ENCODE measurements at places on chromosomes 11 and 22.

- DNase-seq = no peak
Observed at GRCh38 chr11:65502274-65502554, 3.4 kb downstream of the MALAT1 start.

DNA sequence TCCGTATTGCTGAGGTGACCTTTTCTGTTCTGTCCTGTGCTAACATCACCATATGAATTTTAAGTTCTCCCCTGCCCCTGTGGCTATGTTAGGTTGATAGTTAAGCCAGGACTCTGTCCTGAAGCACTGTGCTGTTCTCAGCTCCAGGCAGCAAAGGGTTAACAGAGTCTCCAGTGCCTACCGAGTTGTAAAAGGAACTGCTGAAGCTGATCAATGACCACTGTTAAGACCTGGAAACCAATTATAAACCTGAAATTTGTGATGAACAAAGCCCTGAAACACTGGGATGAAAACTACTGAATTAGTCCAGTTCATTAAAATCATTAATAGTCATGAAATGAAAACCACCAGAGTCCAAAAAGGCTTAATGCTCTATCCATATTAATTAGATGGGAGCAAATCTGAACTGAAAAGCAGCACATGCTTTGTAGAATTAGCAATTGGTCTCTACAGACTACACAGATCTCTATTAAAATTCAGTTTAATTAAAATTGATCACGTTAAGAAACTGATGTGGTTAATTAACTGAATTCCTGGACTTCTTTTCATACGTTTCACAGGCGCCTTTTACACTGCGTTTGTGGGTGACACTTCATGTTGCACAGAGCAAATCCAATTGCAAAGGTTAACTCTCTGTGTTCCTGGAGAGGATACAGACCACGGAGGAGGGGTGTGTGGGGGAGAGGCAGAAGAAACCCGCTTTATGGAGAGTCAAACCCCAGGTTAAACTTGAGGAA is 188.5 kb upstream of the MPPED2 start:
- DNase-seq = no peak

- DNase-seq = no peak
Observed at GRCh38 chr11:102117472-102118113, 7.3 kb downstream of the YAP1 start.

- no peak for DNase-seq
Observed at GRCh38 chr11:70303070-70303469, 32.6 kb downstream of the PPFIA1 start.

DNA sequence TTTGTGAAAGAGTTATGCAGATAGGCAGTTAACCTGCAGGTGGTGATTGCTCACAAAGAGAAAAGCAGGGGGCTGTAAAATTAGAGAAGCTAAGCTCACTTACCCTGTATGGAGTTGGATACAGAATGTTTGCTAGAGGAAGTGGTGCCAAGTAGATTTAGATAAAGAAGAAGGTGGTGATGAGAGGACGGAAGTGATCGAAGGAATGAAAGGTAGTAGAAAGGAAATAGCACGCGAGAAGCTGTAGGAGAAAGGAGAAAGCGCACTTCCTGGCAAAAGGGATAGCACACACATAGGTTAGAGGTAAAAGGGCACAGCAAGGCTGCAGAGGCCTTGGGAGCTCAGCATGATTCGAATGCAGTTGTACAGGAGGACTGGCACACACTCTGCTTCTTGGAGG is 87.3 kb upstream of the CTSC start:
- DNase-seq = no peak

GRCh38 chr11:129723761-129724162 is 91.9 kb upstream of the TMEM45B start:
- DNase-seq = no peak

GRCh38 chr11:111922803-111923202 is 4.1 kb downstream of the C11orf52 start:
- DNase-seq = no peak

DNA sequence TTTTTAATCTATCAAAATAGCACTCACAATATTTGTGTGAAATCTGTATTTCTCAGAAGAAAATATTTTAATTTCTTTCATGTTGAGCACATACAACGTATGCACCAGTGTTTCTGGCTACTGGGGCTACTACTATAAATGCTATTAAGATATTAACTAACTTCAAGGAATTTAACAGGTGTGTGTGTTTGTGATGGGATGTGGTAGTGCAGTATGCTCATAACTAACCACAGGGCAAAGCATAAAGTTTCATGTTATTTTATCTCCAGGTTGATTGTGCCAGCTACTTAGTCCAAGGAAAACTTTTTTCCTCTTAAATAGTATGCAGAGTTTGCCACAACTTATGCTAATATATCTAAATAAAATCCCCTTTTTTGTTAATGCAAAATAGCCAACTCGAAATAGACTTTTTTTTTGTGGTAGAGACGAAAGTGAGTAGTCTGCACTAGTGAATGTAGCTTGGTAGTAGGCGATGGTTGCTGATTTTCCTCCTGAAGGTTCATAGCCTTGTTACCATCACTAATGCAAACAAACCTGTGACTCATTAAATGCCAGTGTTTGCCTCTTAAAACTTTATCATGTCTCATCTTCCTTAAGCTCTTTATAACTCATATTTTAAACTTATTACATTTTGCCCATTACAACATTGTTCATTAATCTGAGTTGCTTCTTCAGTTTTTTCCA is 565.5 kb upstream of the ANO3 start:
- no peak for DNase-seq

DNA sequence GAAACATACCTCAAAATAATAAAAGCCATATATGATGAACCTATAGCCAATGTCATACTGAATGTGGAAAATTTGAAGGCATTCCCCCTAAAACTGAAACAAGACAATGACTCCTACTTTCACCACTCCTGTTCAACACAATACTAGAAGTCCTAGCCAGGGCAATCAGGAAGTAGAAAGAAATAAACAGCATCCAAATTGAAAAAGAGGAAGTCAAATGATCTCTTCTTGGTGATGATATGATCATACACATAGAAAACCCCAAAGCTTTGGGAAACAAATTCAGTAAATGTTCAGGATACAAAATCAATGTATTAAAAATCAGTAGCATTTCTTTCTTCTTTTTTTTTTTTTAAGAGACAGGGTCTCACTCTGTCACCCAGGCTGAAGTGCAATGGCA is 109.9 kb downstream of the DLG2 start:
- DNase-seq = no peak

DNA sequence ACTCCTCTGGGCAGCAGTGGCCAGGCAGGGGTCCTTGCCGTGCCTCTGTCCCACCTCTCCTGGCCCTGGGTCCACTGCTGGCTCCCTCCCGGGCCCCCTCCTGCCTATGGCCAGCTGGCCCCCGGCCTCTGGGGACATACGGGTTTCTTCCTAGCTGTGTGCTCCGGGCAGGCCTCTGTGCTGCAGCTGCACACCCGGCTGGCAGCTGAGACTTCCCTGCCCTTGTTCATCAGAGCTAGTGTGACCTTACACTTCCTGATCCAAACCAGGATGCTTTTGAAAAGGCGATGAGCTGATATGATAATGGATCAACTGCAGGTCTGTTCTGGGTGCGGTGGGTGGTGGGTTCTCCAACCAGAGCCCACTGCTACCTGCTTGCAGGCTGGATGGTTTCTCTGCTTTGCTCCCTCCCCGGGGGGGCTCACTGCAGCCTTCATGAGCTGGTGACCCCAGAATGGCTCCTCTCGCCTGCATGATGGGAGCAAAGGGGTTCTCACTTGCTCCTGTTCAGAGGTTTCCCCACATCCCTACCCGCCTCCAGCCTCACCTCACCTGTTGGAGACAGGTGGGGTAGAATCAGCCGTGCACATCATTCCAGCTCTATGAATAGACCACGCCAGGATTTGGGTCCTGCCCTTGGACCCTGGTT is 13.3 kb downstream of the B3GAT1 start:
- no peak for DNase-seq

DNA sequence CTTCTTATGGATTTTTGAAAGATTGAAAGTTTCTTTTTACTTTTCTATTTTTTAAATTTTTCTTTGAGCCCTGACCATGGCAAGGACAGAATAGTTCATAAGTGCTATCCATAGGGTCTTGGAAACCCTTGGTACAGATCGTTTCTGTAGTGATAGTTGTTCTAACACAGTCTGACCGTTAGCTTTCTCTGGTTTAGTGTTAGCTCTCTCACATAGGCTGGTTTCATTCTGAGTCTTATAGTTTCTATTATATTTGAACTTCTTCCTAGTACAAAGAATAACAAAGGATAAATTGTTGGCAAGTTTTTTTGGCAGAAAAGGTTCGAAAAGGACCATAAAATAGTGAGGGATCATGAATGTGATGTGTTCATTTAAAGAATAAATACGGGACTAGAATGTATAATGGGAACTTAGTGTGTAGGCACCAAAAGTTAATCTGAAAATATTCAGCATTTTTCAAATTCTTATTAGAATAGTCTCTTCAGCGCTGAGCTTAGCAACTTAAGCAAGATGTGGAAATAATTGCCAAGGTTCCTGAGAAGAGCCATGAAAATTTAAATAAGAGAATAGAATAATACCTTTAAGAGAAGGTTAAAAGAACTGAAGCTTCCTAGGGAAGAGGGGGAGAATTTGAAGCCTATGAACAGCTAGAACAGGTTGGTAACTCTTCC is 24.1 kb downstream of the FDX1 start:
- no peak for DNase-seq

Measured in activated T-cell treated with anti-CD3 and anti-CD28 coated beads, Interleukin-2, amount 50 U/mL, for 48 hours (primary cell).